ENCODE measurements at places on chromosomes 7 and 10.

DNA sequence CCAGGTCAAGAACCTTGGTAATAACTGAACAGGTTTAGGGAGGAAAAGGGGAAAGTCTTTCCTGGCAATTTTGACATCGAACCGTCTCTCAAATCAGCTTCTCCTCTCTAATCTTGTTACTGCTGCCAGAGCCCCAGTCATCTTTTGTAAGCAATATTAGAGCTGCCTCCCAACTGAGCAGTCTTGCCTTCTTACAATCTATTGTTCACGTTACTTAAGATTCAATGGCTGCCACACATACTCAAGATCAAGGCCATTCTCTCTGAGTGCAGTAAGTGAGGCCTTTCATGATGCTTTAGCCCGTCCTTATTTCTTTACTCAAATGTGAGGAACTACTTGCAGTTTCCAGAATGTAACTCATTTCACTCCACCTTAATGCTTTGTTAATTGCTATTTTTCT, 12.4 kb downstream of the NET1 start:
- DNase-seq = no peak

- no peak for DNase-seq
These were observed 28.3 kb downstream of the PPP1R3A start for GRCh38 chr7:113890331-113891030.

GRCh38 chr7:92622685-92623084, 32.5 kb upstream of the FAM133B start:
- no peak for DNase-seq

DNA sequence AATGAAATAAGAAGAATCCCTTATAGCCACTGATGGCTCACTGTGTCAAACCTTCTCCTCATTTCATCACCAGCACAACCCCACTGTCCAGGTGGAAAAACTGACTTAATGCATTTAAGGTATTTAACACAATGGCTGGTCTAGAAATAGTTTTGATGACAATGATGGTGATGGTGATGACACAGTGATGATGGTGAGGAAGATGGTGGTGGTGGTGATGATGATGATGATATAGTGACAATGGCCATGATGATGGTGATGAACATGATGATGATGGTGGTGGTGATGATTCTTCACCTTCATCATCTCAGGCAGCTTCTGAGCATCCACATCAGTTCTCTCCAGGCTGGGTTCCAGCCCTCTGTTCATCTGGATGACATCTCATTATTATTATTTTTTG, 186.6 kb downstream of the TCERG1L start:
- no peak for DNase-seq

- DNase-seq = no peak
These were observed 97.7 kb downstream of the TAF3 start for GRCh38 chr10:7915923-7916536.

- DNase-seq = no peak
These were observed 59.1 kb upstream of the PPP2R2D start for GRCh38 chr10:131841661-131842139.

GRCh38 chr7:36161996-36162395, 8.9 kb downstream of the EEPD1 start:
- no peak for DNase-seq

DNA sequence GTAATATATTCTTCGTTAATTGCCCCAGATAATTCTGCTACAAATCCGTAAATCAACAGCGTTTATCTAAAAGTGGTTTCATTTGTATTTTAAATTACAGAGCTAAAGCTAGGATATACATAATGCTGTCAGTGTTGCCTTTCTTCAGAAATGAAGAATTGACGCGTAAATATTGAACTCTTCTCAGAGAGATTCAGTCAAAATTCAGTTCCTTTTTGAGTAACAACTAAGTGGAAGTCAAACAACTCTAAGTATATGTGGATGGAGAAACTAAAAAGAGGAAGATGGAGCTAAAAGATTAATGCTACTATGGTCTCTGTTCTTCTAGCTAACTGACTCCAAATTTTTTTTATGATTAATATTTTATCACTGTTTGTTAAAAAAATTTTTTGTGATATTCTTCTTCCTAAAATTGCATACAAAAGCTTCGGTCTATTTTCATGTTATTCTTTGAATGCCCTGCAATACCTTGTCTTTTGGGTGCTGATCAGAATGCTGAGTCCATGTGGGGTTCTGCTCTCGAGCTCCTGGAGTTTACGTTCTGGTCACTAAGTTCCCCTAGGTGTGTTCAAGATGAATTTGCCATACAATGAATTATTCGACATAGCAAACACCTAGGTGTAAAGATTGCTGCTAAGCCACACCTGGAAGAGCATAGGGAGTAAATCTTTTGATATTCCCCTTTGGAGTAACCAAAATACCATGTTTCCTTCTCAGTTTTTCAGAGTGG, 20.7 kb downstream of the MDFIC start:
- no peak for DNase-seq

DNA sequence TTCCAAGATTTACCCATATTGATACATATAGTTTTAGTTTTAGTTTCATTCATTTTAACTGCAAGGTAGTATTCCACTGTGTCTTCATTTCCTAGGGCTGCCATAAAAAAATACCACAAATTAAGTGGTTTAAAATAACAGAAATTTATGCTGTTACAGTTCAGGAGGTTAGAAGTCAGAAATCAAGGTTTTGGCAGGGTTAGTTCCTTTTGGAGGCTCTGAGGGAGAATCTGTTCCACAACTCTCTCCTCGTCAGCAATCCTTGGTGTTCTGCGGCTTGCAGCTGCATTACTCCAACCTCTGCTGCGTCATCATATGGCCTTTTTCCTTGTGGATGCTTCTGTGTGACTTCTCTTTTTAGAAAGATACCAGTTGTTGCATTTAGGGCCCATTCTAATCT, 176.2 kb downstream of the DNAJC1 start:
- DNase-seq = no peak

- DNase-seq = no peak
These were observed 21.0 kb upstream of the MYL7 start for GRCh38 chr7:44162179-44162578.

DNA sequence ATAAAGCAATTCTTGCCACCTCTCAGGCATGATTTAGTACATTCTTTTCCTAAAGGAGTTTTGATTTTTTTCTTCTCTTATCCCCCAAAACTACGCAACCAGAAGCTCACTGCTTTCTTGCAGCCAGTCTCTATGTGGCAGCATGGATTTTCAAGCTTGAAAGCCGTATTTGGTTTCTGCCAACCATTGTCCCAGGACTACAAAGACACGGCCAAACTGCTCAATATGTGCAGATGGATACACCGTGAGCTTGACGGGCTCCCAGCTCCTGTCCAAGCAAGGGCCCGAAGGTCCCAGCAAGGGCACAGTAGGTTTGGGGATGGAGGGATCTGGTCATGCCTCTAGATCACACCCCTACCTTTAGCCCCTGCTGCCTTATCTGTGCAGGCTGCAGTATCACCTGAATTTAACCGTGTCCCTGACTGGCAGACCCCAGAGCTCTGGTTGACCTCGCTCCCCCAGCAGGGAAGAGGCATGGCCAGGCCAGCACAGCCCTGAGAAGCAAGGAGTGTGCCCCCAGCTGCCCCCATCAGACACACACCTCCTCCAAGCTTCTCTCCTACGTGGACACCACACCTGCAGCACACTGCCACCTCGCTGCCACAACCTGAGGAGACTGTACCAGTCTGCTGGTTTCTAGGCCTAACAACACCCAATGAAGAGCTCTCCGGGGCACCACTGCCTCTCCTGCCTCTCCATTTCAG, 86.8 kb downstream of the COBL start:
- DNase-seq = no peak

- no peak for DNase-seq
These were observed 152.3 kb downstream of the SDK1 start for GRCh38 chr7:3453398-3453797.

DNA sequence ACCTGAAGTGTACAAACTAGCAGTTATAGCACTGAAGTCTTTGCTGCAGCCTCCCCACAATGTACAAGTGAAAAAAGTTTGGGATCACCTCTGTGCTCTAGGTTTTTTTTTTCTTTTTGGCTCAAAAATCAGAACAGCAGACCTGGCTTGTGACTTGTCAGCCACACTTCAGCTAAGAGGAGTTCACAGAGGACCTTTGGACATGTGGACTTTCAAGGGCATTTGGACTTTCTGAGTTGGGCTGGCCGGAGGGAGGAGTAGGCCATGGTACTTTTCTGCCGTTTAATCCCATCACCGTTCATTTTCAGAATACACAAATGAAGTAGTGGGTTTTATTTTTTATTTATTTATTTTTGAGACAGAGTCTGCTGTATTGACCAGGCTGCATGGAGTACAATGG, 21.9 kb upstream of the ACSL5 start:
- no peak for DNase-seq

GRCh38 chr7:127658970-127659630, 7.1 kb downstream of the SND1 start:
- no peak for DNase-seq

DNA sequence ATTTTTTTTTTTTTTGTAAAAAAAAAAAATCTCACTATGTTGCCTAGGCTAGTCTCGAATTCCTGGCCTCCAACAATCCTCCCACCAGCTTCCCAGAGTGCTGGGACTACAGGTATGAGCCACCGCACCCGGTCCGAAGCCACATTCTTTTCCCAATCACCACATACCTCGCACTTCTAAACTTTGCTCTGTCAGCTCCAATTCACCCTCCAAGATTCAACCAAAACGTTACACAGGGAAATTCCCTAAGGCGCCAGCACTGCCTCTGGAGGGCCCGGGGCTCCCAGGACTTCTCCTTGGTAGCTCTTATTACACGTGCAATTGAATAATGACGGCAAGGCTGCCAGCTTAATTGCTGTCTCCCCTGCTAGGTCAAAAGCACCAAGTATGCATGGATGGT, 10.3 kb upstream of the DNAAF5 start:
- DNase-seq = no peak

GRCh38 chr10:79399223-79399831, 46.1 kb downstream of the ZCCHC24 start:
- no peak for DNase-seq

DNA sequence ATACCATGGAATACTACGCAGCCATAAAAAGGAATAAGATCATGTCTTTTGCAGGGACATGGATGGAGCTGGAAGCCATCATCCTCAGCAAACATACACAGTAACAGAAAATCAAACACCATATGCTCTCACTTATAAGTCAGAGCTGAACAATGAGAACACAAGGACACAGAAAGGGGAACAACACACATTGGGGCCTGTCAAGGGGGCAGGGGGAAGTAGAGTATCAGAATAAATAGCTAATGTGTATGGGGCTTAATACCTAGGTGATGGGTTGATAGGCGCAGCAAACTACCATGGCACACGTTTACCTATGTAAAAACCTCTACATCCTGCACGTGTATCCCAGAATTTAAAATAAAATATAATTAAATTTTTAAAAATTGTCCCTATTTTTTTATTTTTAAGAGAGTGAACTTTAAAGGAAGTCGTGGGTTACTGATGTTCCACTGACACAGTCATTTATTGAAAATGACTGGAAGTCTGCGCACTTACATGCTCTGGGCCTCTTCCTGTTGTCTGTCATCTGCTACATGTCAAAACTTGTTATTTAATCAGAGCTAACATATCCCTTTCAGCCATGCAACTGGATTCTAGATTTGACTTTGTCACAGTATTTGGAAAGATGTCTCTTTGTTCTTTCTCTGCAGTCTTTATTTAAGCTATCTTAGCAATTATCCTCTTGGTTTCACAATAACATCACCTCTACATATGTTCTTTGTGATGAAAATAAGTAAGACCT, 73.7 kb upstream of the ABCB5 start:
- no peak for DNase-seq

GRCh38 chr7:40937879-40938278, 765.0 kb downstream of the INHBA start:
- no peak for DNase-seq

DNA sequence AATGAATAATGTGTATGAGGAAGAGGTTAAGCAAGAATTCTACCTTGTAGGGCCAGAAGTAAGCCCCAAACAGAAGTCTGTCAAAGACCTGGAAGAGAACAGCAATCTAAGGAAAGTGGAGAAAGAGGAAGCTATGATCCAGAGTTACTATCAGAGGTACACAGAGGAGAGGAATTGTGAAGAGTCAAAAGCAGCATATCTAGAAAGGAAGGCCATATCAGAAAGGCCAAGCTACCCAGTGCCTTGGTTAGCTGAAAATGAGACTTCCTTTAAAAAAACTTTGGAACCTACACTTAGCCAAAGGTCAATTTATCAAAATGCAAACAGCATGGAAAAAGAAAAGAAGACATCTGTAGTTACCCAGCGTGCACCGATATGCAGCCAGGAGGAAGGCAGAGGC, 42.7 kb upstream of the GAD2 start:
- no peak for DNase-seq

- no peak for DNase-seq
These were observed 127.7 kb downstream of the CDK14 start for GRCh38 chr7:90723866-90724265.

GRCh38 chr10:100519311-100520051, at the start of gene SEC31B:
Gene SEC31B (minus strand): TSS chr10:100519861. CDS start chr10:100516952, 2,909 bp downstream.
- peak; percentile 0 for DNase-seq

DNA sequence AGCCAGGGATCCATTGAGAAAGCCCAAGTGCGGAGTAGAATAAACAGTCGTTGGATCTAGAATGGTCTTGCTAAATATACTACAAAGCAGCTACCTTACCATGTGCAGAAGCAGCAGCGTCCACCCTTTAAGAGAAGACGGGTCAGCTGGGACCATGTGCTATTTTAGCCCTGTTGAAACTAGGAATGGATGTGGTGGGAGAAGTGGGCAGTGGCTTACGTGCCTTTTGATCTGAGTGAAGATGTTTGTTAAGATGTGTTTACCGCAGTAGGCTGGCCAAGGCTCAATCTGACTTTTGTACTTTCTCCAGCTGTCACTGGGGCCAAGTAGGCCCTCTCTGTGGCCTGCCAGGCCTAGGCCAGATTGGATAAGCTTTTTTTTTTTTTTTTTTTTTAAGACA, 9.2 kb downstream of the HABP2 start:
- DNase-seq = no peak

DNA sequence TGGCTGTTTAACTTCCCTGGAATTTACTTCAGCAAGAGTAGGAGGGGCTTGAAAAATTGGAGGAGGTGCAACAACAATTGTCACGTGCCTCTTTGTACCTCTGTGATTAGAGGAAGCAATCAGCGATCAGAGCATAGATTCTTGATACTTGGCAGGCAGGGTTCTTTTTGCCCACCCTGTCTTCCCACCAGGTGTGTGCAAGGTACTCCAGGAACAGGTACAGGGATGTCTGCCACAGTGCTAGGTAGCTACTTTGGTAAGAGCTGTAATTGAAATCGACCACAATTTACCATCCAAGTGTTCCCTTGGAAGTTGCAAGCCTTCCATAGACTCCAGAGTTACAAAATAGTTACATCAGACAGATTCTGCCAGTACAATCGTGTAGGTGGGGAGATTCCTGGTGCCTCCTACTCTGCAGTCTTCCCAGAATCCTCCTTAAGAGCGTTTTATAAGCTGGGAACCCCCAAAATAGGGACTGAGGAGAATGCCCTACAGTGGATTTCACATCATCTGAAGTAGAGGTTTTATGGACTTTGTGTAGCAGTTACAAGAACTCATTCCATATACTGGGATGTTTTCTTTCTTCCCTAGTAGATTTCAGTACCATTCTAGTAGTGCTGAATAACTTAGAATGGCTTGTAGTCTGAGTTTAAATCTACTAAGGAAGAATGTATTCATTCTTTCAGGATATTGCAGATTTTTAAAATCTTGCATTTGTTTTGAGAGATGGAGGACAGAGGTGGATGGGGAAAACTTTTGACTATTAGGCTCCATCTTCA, 101.9 kb downstream of the EXOC4 start:
- no peak for DNase-seq

Measured in NCI-H526 treated with DMSO at 0.1 percent for 48 hours (cell line).